COR-L47 (cell line): ENCODE measurements at places on chromosomes 3 and 15.

GRCh38 chr3:52998771-52999513 lies 46.9 kb downstream of the SFMBT1 start:
- DNase-seq: no peak

- DNase-seq: no peak
These were observed 71.4 kb downstream of the GHSR start for GRCh38 chr3:172376881-172377280.

DNA sequence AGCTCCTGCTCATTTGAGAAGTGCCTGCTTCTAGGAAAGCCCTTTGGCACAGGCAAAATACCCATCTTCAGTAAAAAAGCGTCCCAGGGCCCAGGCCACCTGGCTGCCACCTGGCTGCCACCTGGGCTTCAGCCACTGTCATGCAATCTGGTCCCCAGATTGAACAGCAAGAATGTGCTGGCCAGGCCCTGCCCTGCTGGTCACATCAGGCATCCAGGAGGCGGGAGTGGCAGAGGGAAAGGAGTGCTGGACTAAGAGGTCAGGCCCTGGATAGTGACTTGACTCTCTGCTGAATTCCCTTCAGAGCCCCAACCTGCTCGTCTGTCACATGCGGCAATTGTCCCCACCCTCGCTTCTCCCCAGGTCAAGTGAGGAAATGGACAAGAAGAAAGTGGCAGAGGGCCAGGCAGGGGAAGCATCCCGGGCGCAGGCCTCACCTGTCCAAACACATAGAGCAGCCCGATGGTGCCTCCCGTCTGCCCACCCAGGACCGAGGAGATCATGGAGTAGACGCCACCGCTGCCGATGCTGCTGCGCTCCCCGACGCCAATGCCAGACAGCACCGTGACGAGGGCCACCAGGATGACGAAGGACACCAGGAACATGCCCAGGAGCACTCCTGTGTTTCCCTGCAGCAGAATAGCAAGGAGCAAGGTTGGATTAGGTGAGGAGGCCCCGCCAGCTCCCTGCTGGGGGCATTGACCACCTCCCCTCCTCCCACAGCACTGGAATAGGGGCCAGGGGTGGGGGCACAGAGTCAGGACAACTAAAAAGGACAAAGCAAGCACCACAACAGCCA lies 25.5 kb downstream of the SLC12A8 start:
- DNase-seq: no peak

GRCh38 chr3:170062769-170063168 lies 25.0 kb downstream of the GPR160 start:
- no peak for DNase-seq

GRCh38 chr3:33941804-33942203 lies 143.4 kb downstream of the PDCD6IP start:
- no peak for DNase-seq

- DNase-seq: no peak
These were observed 9.2 kb upstream of the MST1R start for GRCh38 chr3:49912881-49913281.

DNA sequence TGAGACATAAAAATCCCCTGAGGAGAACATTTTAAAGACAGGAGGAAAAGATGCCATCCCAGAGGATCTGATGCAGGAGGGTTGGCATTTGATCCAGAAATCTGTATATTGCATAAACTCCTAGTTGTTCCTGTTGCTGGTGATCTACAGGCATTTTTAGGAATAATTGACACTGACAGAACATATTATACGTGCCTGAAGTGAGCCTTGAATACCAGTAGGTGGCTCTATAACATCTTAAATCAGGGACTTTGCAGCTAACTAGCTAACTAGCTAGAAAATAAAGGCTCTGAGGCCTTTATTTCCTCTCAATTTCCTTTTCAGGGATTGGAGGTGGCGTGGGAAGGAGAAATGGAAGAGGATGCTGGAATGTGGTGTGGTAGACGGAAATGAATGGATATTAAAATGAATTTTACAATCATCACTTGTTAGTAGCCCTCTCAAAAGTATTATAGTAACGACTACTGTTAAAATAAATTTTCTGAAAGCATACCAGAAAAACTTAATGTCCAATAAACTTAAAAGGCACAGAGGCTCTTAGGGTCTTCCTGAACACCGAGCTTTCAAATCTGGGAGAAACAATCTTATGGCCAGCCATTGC lies 73.8 kb upstream of the ZBED2 start:
- peak; percentile 77 for DNase-seq

GRCh38 chr3:25532431-25533162 lies 104.5 kb downstream of the RARB start:
- DNase-seq: no peak

DNA sequence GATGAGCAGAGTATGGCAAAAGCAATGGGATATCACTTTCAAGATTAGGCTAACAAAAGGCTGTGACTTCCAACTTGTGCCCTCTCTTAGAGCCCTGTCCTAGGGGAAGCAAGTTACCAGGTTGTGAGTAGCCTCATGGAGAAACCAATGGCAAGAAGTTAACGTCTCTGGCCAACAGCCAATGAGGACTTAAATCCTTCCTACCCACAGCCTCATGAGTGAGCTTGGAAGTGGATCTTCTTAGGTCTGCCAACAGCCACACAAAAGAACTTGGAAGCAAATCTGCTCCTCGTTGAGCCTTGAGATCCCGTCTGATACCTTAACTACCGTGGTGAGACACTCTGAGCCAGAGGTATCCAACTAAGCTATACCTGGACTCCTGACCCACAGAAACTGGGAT lies 5.7 kb downstream of the NME9 start:
- no peak for DNase-seq

DNA sequence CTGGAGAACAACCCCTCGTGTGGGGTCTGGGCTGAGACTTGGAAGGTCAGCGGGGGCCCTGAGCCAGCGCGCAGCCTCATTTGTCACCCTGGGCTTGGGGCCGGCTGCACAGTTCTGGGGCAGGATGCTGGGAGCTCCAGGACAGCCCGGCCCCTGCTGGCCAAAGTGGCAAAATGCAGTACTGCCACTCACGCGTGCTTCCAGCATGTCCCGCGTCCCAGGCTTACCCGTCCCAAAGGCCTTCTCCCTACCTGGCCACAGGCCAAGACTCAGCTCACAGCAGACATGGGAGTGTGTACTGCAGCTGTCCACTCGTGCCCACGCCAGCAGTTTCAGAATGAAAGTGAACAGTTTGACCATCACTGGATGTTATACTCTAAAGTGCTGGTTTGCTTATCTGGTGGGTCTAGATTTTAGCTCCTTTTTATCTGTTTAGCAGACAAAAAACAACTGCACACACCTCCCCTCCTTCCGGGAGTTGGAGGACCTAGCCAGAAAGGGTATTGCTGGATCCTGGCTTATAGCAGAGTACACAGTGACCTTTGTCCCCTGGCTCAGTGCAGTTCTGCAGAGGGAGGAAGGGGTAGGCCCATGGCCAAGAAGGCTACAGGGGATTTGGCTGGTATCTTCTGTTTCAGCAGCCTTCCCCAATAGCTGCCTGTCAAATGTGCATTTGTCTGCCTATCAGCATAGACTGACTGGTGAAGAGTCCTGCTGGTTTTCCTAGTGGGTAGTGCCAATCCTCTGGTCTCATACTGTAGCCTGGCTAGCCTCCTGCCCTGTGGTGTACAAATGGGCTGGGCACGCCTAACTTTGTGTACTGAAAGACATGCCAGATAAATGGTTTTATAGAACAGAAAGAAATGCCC lies 23.2 kb upstream of the IP6K2 start:
- DNase-seq: no peak

GRCh38 chr3:115706311-115706829 lies 83.1 kb downstream of the GAP43 start:
- no peak for DNase-seq

GRCh38 chr3:38114875-38115644 lies 21.9 kb downstream of the ACAA1 start:
- DNase-seq: no peak

GRCh38 chr3:4406746-4407568 lies 60.1 kb downstream of the SUMF1 start:
- no peak for DNase-seq

GRCh38 chr3:53496984-53497383 lies 2.6 kb downstream of the CACNA1D start:
- no peak for DNase-seq

GRCh38 chr3:157104928-157105652 lies 54.9 kb downstream of the CCNL1 start:
- DNase-seq: peak; percentile 95

- DNase-seq: no peak
These were observed 26.3 kb upstream of the PLCH1 start for GRCh38 chr3:155771126-155771525.

- no peak for DNase-seq
These were observed 7.9 kb upstream of the DOCK3 start for GRCh38 chr3:50666837-50667236.
